ENCODE measurements at places on chromosomes 16 and 17.

- DNase-seq, result no peak
Measured at GRCh38 chr16:26733710-26734109, 333.0 kb upstream of the C16orf82 start.

DNA sequence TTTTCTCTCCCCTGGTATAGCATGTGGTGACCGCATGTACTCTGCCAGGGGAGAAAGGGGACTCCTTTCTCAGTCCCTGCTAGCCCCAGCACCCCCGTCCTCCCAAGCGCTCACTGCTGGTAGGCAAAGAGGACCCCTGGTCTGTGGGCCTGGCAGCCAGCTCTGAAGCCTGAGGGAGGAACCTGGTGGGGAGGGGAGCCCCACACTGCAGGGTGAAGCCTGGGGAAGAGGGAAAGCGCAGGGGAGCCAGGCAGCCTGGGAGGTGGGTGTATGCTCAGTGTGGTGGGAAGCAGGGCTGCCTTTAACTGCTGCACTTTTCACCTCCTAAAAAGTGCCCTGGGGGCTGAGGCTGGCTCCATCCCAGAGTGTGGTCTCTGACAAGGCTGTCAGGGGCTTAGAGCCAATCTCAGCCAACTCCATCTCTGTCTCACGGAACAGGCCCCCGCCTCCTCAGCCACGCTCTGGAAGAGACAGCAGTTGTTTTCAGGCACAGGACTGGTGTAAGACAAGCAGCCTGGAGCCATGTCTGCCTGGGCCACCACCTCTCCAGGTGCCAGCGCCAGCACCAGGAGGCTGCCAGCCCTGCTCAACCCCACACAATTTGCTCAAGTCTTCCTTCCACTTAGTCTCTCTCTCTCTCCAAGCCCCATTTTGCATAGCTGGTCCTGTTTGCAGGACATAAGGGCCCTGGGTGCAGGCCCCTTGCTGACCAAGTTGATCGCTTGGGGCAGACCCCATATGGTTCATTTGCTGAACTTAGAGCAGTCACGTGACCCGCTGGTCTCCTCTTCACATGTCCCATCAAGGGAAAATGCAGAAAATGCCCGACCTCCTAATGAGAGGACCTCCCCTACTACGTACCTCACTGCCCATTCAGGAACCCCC, 14.7 kb upstream of the TBX2 start:
- DNase-seq, result no peak

GRCh38 chr16:86886651-86887050, 308.3 kb downstream of the FOXL1 start:
- no peak for DNase-seq

GRCh38 chr16:89045181-89045815, 48.4 kb upstream of the ACSF3 start:
- no peak for DNase-seq

- DNase-seq, result no peak
Measured at GRCh38 chr17:51065466-51065865, 55.2 kb downstream of the SPAG9 start.

DNA sequence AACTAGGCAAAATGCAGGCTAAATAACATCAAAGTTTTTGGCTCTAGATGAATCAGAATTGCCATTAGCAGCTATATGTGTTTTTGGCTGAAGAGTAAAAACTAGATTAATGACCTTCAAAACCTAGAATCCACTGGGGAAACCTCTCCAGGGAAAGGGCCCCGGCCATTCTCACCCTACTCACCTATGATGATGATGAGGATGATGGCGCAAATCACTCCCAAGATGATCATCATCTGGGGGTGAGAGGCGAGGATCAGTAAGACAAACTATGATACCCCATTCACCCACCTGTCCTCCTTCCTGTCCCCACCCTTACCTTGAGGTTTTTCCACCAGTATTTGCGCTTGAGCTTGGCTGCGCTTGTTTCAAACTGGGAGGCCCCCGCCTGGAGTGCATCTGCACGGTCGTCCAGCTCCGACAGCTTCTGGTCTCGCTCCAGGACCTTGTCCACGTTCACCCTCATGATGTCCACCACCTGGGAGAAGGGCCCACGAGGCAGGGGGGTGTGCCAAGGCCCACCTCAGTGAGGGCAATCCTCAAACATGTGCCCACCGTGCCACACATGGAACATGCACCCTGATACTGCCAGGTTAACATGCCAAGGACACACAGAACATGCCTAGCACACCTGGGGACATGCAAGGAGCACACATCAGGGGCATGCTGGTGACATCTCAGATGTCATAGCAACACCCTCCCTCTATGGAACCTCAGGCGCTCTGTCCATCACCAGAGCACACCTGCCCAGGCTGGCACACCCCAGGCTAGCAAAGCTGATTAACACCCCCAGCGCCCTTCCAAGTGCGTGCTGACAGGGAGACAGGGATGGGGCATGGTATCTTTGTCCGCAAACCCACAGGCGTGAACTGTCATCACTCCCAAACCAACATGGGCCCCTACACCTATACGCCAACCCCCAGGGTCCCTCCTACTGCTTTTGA, 1.2 kb downstream of the VAMP2 start:
- DNase-seq, result no peak

DNA sequence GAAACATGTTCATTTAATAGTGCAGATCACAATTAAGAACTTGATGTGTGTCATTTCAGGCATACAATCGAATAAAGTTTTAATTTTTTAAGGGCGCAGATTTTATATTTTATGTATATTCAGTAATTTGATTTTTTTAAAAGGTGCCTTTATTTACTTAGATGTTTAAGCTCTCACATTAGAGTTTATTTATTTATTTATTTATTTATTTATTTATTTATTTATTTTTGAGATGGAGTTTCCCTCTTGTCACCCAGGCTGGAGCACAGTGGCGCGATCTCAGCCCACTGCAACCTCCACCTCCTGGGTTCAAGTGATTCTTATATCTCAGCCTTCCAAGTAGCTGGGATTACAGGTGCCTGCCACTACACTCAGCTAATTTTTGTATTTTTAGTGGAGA, 3.8 kb downstream of the B4GALNT2 start:
- DNase-seq, result no peak

DNA sequence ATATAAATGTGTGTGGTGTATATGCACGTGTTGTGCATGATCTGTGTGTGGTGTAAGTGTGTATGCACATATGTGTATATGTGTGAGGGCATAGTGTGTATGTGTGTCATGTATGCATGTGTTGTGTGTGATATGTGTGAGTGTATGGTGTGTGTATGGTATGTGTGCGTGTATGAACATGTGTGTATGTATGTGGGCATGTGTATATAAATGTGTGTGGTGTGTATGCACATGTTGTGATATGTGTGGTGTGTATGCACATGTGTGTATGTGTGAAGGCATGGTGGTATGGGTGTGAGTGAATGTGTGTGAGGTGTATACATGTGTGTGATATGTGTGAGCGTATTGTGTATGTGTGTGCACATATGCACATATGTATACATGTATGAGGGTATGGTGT, 198.7 kb downstream of the RBFOX3 start:
- DNase-seq, result no peak
